ENCODE measurements at places on chromosomes 5 and 9.
A peak's percentile ranks its signal among the peaks of the same experiment; 100 is the strongest.

DNA sequence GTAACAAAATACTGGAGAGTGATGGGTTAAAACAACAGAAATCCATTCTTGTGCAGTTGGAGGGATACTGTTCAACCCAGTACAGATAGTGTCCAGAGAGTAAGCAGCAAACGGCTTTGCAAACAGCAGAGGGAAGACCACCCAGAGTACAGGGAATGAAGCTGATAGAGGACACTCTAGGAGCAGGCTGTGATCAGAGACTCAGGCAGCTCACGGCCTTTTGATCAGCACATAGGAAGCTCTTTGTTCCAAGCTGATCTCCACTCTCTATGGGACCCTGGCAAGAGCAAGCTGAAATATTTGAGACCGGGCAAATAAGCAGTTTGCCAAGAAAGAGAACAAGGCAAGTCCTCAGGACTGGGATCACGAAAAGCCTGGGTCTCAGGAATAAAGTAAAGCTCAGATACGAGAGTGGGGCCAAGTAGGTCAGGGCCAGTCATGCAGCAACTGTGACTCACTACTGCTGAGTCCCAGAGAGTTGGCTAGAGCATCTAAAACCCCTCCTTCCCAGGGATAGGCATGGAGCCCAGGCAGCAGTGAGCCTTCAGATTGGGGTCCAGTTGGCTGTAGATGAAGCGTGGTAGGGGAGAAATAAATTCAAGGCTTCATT lies 52.4 kb downstream of the MELK start:
- DNase-seq = no peak

- no peak for DNase-seq
Observed at GRCh38 chr9:70504834-70505233, 90.4 kb upstream of the KLF9 start.

- DNase-seq = no peak
Observed at GRCh38 chr5:10310066-10310779, 2.5 kb upstream of the CMBL start.

DNA sequence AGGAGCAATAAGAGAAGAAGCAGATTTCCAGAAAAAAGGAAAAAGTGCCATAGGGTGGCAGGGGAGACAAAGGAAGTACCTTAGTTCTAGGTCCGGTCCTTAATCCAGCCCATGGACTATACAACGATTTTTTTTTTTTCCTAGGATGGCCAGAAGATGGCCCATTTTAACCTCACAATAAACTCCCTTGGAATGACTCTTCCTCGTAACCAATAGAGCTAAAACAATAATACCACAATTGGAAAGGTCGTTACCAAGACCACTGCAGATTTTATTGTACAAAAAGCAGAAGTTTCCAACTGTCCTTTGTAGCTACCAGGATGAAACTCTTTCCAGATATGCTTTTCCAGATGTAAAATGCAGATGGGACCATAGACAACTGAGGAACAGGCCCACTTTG lies 34.4 kb upstream of the SSBP2 start:
- DNase-seq = no peak

DNA sequence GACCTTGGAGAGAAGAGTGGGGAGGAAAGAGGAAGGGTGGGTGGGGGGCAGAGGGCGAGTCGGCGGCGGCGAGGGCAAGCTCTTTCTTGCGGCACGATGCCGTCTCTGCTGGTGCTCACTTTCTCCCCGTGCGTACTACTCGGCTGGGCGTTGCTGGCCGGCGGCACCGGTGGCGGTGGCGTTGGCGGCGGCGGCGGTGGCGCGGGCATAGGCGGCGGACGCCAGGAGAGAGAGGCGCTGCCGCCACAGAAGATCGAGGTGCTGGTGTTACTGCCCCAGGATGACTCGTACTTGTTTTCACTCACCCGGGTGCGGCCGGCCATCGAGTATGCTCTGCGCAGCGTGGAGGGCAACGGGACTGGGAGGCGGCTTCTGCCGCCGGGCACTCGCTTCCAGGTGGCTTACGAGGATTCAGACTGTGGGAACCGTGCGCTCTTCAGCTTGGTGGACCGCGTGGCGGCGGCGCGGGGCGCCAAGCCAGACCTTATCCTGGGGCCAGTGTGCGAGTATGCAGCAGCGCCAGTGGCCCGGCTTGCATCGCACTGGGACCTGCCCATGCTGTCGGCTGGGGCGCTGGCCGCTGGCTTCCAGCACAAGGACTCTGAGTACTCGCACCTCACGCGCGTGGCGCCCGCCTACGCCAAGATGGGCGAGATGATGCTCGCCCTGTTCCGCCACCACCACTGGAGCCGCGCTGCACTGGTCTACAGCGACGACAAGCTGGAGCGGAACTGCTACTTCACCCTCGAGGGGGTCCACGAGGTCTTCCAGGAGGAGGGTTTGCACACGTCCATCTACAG lies 760 bp downstream of the NPR3 start:
- peak; percentile 11 for DNase-seq

- DNase-seq = no peak
Observed at GRCh38 chr5:143501310-143502044, 98.0 kb upstream of the NR3C1 start.

- DNase-seq = no peak
Observed at GRCh38 chr9:76877961-76878360, 28.0 kb downstream of the PRUNE2 start.

DNA sequence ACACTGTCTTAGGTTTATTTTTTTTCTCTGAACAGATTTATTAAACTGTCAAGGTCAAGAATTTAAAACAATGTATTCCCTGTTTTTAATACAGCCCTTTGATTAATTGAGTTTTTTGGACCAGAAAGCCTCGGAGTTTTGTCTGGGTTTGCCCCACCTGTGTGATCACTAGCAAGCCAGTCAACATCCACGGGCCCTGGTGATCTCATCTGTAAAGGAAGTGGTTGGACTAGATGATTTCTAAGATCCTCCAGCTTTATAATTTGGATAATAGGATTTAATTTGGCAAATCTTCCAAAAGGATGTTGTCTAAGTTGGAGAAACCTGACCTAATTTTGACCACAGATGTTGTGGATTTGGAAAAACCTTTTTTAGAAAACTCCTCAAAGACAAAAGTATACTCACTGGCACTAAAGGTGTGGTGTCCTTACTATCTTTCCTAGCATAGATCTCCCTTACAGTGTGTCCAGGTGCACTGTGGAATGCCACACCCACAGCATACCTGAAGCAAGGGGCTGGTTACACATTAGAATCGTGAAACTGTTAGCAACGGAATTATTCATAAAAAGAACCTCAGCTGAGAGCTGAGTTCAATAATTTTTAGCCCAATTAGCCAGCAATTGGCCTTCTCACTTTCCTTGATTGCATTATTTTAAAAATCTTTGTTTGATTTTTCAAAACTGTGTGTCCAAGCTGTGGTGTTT lies 195.6 kb upstream of the ELL2 start:
- DNase-seq = no peak

DNA sequence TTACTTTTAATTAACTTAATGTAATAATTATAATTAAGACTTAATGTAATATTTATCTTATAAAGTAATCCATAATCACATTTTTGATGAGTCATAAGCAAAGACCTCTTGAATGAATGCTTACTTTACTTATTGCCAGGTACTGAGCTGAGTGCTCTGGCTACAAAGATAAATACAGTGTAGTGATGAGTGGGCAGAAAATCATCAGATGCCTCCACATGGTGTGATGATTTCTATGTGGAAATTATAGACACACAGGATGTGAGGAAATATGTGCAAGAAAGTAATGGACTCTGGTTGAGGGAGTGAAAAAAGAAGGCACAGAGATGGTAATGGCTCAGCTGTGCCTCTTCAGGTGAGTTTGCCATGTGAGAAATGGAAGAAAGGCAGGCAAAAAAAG lies 422.6 kb upstream of the CD180 start:
- DNase-seq = no peak

- DNase-seq = no peak
Observed at GRCh38 chr5:61809651-61810050, 477.6 kb downstream of the ZSWIM6 start.

DNA sequence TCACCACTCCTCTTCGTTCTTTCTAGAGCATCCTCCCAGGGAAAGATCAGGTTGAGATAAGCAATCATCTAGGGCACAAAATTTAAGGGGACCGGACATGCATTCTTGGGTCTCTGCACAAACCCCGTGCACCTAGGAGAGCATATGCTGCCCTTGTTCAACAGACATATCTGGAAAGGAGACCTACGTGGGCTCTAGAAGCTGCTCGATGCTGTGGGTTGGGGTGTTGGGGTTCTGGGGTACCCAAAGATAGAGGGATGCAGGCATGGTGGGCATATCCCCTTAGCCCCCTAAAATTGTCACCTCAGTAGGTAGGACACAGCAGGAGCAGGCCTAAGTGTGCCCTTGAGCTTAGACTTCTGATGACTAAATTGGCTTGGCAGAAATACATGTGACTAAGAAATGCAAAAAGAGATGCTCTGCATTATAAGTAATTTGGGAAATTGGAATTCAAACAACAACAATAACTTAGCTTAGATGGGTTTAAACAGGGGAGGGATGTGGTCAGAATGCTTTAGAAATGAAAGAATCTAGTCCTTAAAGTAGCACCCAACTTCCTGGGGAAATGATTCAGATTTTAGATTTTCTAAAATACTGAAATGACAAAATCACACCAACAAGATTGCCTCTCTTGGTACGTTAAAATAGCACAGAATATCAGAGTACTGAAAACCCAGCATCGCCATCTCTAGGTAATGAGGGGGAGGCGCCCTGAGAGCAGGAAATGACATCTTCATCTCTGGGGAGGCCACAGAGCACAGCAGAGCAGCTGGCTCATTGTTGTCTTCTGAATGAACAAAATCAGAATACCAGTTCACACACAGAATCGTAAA lies 172.3 kb downstream of the GNA14 start:
- peak; percentile 93 for DNase-seq

DNA sequence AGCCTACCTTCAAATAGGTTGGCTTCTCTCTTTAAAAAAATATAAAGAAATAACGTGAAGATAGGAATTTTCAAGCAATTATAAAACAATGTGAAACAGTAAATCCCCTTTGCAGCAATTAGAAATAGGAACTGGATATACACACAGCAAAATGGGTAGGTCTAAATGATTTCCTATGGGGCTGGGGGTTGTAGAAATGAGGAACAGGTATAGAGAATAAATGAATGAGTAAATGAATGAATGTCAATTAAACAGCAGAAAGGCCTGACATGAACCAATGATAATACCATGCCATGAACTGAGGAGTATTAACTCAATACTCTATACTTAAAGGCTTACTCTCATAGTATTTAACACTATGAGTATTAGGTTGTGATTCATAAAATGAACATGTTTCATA lies 21.6 kb downstream of the SSBP2 start:
- DNase-seq = no peak

GRCh38 chr9:122346478-122347347 lies 24.1 kb upstream of the PTGS1 start:
- no peak for DNase-seq

DNA sequence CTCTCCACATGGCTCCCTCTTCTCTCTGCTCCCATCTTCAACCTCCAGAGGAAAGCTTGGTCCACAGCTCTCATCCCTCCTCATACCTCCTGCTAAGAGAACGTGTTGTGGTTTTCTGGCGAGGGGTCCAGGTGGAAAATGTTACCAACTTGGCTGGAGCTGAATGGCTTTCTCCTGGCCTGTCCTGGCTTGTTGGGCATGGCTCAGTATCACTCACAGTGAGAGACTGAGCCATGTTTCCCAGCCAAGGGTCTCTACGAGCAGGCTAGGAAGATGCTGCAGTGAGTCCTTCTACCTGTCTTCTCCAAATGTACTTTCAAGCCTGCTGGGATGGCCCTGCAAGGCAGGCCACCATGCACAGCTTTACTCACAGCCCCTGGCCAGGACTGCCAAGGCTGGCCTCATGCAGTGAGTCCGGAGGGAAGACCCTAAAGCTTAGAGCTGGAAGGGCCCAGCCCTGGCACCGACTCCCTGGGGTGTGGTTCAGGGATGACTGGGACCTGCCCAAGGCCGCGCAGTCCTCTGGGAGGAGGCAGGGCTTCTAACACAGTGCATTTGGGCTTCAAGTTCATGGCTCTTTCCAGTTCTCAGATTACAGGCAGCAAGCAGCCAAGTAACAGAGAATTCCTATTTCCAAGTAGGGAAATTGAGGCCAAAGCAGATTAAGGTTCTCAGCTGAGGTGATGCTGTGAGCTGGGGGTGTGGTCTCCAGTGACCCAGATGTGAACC lies 59.5 kb downstream of the COL27A1 start:
- DNase-seq = no peak

DNA sequence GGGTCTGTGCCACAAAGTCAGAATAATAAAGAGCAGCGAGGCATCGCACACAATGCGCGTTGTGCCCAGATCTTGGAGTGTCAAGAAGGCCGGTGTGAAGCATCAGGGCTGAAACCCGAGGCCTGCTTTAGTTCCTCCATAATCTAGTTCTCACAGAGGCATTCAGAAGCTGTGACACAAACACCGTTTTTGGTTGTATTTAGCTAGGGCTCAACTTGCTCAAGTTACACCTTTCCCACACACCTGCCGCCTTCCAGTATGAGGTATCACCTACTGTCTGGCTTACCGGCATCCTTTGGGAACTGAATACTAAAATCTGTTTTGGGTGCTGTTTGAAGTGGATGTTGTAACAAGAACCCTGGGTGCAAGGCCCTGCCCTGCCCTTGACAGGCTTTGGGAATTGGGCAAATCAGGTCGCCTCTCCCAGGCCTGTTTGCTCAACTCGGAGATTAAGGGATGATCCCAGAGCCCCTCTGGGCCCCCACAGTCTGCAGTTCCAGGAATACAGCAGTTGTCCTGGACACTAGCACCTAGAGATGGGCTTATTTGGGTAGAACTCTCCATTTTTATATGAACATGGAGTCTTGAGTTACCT lies 27.0 kb downstream of the SLC25A25 start:
- DNase-seq = no peak

GRCh38 chr9:98550206-98550820 lies 158.4 kb downstream of the GABBR2 start:
- DNase-seq = no peak

DNA sequence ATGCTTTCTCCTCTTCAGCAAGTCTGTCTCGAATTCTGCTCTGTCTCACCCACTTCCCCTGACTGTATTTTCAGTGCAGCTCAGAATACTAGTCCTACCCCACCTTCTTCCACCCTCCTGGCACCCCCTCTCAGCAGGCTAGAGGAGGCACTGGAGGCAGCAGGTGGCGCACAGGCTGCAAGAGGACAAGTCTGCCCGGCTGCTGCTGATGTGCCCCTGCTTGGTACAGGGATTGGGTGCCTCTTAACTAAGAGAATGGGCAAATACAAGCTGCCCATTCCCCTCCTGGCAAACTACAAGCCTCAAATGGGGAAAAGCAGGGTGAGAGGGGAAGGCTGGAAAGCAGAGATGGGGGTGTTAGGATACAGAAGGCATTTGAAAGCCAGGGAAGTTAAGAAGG lies 5.1 kb downstream of the TLN1 start:
- peak; percentile 47 for DNase-seq

GRCh38 chr5:132680780-132681475 lies 7.1 kb downstream of the IL4 start:
- DNase-seq = no peak
